ENCODE measurements at places on chromosomes 3 and 15.
A peak's percentile ranks its signal among the peaks of the same experiment; 100 is the strongest.

DNA sequence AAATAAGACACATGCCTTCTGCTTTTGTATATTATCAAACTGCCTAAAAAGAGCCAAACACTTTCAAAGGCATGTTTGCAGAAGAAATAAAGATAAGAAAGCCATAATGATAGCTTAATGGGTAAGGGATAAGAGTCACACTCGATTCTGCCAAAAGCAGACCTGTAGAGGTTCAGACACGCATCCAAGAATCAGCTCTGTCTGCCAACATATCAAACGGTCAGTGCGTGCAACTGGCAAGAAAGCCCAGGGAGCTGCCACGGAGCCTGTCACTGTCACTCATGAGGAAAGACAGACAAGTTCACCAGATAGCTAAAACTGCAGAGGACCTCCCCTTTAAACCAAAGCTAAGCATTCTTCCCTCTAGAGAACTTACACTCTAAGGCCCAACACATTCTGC, 23.2 kb downstream of the DCP1A start:
- DNase-seq, result no peak

DNA sequence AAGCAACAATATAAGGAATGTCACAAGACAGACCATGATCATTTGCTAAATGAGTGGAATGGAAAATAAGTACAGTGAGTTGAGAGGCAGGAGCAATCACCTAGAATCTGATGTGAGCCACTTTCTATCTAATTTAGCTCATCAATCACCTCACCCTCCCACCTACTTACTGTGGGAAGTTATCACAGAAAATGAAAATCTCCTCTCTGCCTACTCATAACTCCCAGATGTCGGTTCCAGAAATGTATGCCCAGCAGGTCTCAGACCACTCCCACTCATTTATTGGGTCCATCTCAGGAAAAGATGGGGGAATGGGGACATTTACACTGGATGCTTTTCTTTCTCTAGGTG, 270.9 kb downstream of the FHIT start:
- DNase-seq, result no peak

DNA sequence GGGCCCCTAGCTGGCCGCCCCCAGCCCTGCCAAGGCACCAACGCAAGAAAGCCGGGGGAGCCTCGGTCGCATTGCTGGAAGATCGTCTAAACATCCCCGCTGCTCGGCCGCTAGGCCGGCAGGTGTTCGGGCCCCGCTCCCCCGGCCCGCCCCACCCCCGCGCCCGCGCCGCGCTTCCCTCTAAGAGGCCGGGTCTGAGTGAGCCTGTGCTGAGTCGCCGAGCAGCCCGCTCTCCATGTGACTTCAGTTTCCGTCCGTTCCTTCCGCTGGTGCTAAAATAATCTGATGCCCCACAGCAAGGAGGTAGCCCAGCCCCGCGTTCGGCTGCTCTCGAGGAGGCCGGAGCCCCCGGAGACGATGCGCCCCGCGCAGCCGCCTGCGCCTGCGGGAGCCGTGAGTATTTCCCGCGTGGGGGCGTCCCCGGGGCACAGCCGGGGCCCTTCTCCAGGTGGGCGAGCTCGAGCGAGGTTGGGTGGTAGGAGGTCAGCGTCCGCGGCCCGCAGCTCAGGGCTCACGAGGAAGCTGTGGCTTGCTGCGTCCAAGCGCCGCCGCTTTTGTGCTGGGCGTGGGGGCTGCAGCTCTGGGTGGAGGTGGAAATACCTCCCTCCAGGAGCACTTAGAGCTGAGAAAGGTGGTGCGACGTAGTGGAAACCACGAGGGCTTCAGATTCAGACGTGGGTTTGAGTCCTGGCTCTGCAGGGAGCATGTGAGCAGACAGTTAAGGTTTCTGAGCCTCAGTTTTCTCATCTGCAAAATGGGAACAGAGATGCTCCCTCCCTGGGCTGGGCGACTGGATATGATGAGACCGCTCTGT, at the start of gene NRROS:
TSS of gene NRROS (plus strand) at position 212 of the 814 bp plus-strand sequence. CDS start 14,846 bp downstream, outside the sequence.
- peak; percentile 79 for DNase-seq

DNA sequence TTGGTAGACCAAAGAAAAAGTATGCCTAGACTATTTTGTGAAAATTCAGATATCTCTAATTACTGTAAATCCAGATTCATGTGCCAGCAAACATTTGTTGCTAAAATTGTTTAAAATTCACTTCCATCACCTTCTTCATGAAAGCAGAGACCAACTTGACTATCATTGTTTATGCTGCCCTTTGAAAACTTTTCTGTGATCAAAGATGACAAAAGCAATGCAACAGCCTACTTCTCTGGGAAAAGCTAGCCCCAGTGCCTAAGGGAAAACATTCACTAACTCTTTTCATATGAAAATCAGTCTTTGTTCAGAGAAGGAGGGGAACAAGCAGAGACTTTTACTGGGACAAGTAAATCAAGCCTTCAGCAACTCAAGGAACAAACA, 178.0 kb upstream of the P2RY1 start:
- DNase-seq, result no peak

- DNase-seq, result no peak
Measured at GRCh38 chr15:89828281-89829145, 13.9 kb upstream of the ANPEP start.

GRCh38 chr3:12175844-12176453, 17.2 kb upstream of the TIMP4 start:
- DNase-seq, result no peak

- peak; percentile 88 for DNase-seq
Measured at GRCh38 chr3:14216257-14217048, 37.8 kb downstream of the LSM3 start.

DNA sequence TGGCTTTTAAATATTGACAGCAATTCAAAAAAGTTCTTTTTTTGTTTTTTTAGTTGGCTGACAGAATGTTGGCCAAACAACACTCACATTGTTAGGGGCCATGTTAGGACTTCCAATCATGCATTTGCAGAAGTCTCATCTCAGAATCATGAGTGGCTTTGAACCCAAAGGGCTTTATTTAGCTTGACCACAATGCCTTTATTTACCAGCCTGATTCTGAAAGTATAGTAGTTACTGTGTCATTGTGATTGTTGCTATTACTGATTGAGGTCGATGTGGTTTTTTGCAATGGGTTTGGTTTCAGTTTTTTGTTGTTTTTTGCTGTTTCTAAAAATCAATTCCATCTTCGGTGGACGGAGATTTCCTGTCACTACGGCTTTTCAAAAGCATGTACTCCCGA, 7.2 kb downstream of the GLDN start:
- DNase-seq, result no peak

GRCh38 chr3:150319900-150320299, 88.2 kb upstream of the TSC22D2 start:
- DNase-seq, result no peak
